ENCODE measurements at places on chromosomes 12 and 14.
A peak's percentile ranks its signal among the peaks of the same experiment; 100 is the strongest.

DNA sequence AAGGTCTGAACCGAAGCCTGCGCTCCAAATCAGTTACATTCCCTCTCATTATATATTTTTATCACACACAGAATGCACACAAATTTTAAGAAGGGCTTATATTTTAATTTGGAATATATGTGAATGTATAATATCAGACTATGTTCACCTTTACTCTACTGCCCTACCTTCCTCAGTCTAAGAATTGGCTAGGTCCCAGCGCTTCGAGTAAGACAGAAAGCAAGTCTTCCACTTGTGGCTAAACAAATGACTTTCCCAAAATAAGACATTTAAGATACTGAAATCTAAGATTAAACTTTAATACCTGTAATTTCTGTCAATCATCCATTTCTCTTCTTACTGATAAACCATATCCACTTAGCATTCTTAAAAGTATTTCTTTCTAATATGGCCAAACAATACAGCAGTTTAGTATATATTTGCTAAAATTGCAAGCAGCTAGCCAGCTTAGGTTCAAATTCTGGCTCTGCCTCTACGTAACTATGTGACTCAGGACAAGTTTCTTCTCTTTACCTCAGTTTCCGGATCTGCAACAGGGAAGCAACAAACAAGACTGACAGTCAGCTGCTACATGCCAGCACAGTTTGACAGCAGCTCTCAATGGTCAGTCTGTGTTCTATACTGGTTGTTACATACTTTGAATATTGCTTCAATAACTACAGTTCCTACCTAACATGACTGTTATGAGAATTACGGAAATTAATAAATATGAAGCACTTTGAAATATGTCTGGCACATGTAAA is 2.0 kb downstream of the INTS13 start:
- DNase-seq: no peak

GRCh38 chr14:57480051-57480450 is 13.6 kb downstream of the CCDC198 start:
- no peak for DNase-seq

DNA sequence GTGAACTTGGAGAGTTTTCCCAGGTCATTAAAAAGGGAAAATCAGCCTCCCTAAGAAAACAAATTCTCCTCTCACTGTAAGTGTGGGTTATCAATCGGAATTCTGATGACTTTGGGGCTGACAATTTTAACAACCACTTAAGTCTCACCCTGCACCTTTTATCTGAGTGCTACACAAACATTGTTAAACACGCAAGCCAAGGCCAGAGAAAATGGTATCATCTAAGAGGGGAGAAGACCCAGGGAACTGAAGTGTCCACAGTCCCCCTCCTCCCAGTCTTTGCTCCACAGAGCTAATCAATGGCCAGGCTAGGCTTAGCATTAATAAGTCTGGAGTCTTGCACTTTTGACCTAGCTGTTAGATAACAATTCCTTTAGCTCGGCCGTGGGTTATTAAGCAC is 51.7 kb upstream of the TBX5 start:
- DNase-seq: no peak

DNA sequence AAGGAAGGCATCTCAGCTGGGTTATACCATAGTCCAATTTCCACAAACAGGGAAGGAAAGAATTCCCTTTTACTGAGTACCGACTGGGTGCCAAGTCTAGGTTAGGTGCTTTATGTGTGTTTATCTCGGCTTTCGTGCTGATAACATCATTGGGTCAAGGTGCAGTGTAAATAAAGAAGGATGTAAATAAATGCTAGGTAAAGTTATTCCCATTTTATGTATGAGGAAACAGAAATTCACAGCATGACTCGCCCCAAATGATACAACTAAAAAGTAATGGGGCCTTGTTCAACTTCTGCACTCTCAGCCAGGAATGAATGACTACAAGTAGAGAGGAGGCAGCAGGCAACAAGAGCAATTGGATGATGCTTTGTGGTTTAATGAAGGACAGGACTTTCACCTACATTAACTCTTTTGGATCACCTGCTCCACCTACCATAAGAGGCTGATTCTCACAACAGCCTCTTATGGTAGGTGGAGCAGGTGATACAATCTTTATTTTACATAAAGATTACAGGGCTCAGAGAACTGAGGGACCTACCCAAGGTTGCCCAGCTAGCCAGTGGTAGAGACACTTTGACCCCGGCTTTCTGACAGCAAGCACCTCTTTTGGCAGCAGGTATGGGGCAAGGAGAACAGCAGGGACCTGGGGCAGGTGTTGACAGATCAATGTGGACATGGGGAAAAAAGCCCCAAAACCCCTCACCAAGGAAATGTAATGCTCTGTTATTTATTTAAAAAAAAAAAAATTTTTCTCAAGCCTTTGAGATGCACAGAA is 213.4 kb upstream of the NUDT4 start:
- DNase-seq: peak; percentile 31

DNA sequence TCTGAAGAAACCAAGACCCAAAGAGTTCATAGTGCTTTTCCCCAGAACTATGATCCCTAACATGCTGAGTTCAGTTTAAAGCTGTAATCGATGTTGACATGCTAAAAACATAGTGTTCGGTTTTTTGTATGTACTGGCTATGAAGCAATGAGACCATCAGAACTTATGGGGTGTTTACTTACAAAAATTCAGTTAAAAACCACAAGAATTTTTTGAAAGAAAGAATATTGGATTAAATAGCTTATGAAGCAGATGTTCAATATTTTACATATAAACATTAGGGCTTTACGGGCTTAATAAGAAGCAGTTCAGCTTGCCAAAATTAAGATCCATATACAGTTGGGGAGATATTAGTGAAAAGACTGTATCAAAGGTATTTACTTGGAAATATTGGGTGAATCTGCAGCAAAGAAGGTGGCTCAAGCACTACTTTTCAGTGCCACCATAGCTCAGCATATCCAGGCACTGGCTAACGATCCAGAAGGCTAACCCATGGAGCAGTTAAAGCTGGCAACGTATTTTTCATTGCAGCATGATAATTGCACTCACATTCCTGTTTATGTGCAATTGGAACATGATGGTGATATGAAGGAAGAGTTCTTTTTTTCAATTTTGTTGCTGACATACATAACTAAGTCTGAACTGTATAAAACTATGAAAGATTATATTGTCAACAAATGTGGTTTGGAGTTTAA is 125.9 kb downstream of the EFCAB11 start:
- DNase-seq: no peak

GRCh38 chr14:93706360-93706955 is 81.8 kb downstream of the PRIMA1 start:
- DNase-seq: no peak

- DNase-seq: peak; percentile 70
Measured at GRCh38 chr12:106248312-106248845, 559 bp upstream of the CKAP4 start.

Measured in DMS53 (cell line).